ENCODE measurements at places on chromosomes 5 and 9.

DNA sequence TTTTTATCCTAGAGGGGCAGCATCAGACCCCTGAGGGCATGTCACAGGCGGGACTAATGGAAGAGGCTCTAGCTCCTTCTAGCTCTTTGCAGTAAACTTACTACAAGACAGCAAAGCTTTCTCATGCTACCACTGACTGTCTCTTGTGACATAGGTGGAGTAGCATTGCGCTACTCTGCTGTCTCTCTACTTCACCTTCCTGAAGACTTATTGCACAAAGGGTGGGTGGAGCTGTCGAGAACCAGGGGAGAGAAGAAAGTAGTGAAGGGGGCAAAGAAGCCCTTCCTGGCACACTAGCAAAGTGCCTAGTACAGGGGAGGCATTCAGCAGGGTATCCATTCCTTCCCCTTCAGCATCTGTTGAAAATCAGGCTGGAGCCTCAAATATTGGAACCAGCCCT, 36.1 kb upstream of the NEK6 start:
- no peak for DNase-seq

DNA sequence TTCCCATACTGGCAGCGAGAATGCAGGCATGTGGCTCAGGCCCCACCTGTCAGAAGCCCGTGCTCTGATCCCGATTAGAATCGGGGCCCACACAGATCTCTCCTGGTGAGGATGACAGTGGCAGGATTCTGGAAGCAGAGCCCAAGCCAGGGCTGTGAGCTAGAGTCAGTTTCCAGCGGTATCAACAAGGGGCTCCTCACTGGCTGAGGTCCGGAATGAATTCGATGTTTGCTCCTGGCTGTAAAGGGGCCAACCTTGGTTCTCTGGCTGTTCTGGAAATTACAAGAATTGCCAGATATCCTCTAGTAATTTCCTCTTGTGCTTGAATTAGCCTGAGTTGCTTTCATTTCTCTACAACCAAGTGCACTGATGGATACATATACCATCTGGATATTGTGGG, 129.1 kb upstream of the SPRY4 start:
- DNase-seq, result no peak

- DNase-seq, result no peak
Measured at GRCh38 chr9:12774861-12775678, at the start of gene LURAP1L. Gene LURAP1L (plus strand): TSS chr9:12775020. CDS start chr9:12775716, 696 bp downstream.

- DNase-seq, result no peak
Measured at GRCh38 chr9:14317667-14318320, 3.9 kb upstream of the NFIB start.

- DNase-seq, result no peak
Measured at GRCh38 chr5:90612919-90613318, 54.3 kb downstream of the ADGRV1 start.

DNA sequence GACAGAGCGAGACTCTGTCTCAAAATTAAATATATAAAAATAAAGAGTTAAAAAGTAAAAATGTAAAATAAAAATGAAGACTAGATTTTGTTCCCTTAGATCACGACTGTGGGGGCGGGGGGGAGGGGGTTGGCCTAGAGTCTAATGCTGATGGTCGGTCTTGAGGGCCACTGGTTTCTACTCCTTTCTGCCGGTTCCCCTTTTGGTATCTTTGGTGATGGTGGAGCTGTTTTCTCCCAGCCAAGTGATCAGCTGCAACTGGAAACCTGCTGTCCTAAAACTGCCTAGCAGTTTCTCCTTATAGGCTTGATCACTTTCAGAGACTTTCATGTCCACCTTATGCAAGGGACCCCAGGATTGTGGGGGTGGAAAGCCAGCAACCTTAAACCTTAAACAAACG, 1.1 kb downstream of the SRD5A1 start:
- no peak for DNase-seq

DNA sequence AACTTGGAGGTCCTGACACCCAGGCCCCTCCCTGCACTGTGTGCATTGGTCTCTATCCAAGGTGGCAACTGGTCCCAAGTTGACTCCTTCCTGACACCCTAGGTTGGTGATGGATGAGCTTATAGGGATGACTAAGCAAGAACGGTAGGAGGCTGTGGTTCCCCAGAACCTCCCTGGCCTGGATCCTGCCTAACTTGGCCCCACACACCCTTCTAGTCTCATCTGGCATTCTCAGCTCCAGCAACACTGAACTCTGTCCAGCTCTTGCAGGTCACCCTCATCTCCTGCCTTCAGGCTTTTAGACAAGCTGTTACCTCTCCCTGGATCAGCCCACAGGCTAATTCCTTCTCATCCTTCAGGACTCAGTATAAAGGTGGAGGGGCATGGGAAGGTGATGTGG, 16.5 kb downstream of the AQP3 start:
- DNase-seq, result no peak

- no peak for DNase-seq
Measured at GRCh38 chr5:138287246-138287645, 12.8 kb upstream of the GFRA3 start.

DNA sequence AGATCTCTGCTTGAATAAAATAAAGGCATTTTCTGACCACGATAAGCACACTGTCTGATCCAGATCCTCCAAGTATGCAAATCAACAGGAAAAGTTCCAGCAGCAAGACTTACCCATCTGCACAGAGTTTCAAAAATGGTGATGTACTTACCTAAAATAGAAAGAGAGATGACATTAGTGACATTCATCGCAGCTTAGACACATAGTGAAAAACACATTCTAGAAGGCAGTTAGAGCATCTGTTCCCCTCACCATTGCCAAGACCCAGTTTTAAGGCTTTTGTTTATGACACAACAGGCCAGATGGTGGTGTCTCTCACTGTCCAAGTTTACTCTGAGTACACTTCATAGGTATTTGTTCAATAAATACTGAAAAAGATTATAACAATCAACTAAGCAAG, 207.7 kb downstream of the PDE4D start:
- no peak for DNase-seq

GRCh38 chr5:151195622-151196021, 28.3 kb downstream of the CCDC69 start:
- no peak for DNase-seq

DNA sequence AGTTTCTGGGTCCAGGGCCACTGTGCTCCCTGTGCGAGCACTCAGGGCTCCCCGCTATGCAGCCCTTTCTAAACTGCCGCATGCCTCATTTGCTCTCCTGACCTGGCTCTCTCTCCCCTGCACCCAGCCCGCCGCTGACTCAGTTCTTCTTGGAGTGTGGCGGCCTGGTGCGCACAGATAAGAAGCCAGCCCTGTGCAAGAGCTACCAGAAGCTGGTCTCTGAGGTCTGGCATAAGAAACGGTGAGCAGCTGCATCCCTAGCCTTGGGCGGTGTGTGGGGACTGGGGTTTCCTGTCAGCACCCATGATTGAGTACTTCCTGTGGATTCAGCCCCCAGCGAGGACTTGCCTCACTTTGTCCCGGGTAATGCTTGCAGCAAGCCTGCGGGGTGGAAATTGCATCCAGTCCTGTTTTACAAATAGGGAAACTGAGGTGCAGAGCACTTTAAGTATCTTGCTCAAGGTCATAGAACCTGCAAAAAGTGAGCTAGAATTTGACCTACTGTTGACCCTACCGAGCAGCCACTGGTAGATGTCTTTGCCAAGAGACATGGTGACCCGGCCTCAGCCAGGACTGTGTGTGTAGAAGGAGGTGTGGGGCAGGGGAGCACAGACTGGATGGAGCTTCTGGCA, 27.9 kb downstream of the USP20 start:
- no peak for DNase-seq

DNA sequence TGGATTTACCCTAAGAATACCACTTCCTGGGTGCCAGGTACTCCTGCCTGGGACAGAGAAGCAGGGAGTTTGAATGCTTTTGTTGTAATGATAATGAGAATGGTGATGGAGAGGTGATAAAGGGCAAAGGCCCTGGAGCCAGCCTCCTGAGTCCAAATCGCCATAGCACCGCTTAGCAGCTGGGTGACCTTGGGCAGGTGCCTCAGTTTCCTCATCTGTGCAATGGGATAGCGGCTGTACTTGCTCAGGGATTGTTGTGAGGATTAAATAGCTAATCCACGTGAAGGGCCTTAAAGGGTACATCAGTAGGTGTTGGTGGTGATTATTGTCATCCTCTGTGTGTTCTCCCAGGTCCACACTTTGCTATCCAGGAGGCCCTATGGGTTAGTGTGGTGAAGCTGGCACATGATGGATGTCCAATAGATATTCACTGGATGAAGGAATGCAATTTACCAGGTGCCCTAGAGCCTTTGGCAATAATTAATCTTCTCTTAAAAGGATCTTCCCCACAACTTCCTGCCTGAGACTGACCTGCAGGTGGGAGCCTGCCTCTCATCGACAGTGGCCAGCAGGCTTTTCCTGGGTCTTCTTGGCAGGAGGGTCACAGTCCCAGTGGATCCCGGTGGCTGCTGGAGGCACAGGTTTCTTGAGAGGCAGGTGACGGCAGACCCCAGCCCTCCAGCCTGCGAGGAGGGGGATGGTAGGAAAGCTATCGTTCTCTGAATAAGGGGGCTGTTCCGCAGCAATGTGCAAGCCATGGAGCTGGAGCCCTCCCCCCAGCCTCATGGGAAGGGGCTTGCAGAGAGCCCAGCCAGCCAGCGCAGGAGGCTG, 160.2 kb downstream of the MACROH2A1 start:
- DNase-seq, result no peak

- no peak for DNase-seq
Measured at GRCh38 chr5:65801352-65801783, 79.4 kb downstream of the NLN start.

DNA sequence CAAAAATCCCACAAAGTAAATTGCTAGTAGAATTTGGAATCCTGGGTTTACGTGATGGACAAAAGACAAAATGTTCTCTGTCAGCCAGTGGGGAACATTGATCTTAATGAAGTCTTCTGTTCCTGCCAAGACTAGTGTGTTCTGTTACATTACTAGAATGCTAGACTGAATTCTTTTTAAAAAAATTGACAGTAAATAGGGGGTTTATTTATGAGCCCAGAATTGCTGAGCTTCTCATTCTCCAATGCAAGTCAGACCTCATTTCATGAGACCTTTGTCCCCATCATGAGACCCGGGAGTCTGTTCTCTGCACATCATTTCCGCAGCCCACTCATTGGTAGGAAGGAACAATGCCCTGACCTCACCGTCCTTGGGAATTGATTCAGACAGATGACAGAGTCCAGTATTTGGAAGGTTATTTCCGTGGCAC, 173.8 kb upstream of the OTULINL start:
- DNase-seq, result no peak

GRCh38 chr5:91423871-91424270, 40.8 kb upstream of the ARRDC3 start:
- DNase-seq, result no peak

GRCh38 chr5:115170134-115170928, 623 bp upstream of the TRIM36 start:
- DNase-seq, result no peak

DNA sequence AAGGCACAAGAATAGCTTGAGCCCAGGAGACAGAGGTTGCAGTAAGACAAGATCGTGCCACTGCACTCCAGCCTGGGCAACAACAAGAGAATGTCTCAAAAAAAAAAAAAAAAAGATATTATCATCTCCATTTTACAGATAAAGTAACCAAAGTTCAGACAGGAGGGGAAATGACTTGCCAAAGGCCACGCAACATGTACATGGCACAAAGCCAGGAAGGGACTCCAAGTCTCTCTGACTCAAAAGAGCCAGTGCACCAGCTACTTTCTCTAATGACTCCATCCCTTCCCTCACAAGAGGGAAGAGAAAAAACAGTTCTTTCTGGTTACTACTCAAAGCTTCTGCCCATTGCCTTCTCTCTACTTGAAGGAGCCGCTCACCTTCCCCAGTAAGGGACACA, 34.1 kb downstream of the SIL1 start:
- no peak for DNase-seq

- DNase-seq, result no peak
Measured at GRCh38 chr9:130995086-130996011, 13.6 kb upstream of the LAMC3 start.

- no peak for DNase-seq
Measured at GRCh38 chr9:123310551-123311249, 42.3 kb upstream of the STRBP start.

- DNase-seq, result no peak
Measured at GRCh38 chr5:178123966-178124925, 6.6 kb upstream of the RMND5B start.

GRCh38 chr9:12643686-12644085, 49.5 kb upstream of the TYRP1 start:
- no peak for DNase-seq

DNA sequence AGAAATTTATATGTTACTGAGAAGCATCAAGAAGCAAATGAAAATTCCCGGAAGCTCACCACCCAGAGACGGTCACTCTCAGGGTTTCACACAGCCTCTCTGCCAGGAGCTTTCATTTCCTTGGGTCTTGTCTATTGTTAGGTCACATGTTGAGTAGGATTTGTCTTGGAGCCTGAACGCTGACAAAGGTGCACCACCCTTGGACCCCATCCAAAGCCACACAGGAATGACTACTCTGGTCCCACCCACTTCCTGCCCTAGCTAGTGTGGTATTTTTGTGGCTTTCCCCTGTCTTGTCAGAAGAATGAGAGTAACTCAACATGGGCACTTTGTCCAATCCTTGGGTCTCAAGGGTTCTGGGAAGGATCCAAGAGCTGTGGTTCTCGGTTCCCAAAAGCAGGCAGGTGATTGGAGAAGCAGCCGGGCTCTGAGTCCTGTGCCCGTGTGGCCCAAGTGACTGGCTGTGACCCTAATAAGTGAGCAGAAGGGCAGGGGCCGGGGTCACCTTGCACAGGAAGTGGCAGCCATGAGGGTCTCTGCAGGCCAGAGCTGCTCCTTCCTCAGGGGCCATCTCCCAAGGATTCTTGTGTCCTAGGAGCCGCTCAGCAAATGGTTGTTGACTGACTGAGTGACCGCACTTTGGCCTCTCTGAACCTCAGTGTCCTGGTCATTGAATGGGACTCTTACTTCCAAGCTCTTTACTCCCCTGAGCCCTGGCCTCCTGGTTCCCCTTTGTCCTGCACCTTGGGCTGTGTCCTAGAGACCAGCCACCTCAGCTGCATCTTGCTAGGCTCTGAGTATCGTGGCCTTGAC, 6.9 kb downstream of the FGD3 start:
- no peak for DNase-seq

GRCh38 chr5:132270335-132270665, 12.8 kb downstream of the PDLIM4 start:
- DNase-seq, result no peak

- no peak for DNase-seq
Measured at GRCh38 chr5:10564838-10565784, 1.2 kb downstream of the ANKRD33B start.

DNA sequence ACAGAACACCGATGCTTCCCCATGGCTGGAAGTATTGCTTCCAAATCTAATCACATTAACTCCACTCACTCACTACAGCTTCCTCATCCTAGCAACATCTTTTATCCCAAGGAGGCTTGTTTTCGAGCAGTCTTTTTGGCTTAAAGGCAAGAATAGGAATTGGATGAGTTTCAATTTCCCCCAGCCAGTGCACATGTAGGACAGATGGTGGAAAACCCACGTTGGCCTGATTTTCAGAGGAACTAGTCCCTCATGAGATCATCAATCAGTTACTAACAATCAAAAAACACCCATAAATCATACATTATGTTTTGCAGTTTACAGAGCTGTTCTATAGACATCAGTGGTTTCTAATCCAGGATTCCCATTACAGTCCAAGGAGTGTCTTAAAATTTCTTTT, 48.5 kb upstream of the AGXT2 start:
- no peak for DNase-seq
